Activated T-cell treated with anti-CD3 and anti-CD28 coated beads for 1 hour (primary cell): ENCODE measurements at places on chromosomes 2 and 18.
A peak's percentile ranks its signal among the peaks of the same experiment; 100 is the strongest.

GRCh38 chr2:121480826-121481225 is 49.9 kb upstream of the RNU4ATAC start:
- no peak for DNase-seq

- DNase-seq: no peak
Observed at GRCh38 chr2:234493796-234494195, 3.1 kb downstream of the ARL4C start.

- DNase-seq: no peak
Observed at GRCh38 chr2:141522048-141522447, 608.8 kb downstream of the LRP1B start.

- DNase-seq: no peak
Observed at GRCh38 chr2:48207851-48208250, 301.6 kb upstream of the FBXO11 start.

- no peak for DNase-seq
Observed at GRCh38 chr2:113179446-113180045, 5.8 kb downstream of the PSD4 start.

DNA sequence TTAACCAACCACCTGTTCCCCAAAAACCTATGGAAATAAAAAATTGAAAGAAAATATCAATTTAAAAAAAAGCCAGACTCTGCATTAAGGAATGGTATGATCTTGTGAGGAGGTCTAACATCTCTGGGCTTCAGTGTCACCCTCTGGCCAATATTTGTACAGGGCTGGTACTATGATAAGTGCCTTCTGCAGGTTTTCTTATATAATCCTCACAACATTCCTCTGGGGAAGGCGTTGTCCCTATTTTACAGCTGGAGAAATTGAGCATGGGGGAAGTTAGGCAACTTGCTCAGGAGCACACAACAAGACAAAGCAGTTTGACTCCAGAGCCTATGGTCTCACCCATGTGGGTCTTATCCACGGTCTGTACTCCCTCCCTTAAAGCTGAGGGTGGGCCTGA is 86.0 kb downstream of the ZBTB7C start:
- no peak for DNase-seq

DNA sequence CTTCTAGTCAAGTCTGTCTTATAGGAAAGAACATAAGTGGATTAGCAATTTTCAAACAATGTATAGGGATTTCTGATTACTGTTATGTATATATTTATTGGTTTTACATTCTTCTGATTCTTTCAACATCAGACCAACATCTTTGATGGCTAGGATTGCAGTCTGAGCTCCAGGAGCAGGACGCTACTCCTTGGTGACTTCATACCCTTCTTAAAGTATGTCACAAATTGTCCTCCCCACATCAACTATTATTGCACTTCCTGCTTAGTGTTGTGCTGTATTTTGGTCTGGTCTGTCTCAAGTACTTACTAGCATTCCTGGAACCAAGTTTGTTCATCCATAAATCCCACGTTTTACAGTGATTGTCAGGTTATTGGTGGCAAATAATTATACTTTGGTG is 49.0 kb downstream of the MAP2 start:
- no peak for DNase-seq

- DNase-seq: peak; percentile 54
Observed at GRCh38 chr2:96801005-96801785, 14.9 kb upstream of the CNNM3 start.

- no peak for DNase-seq
Observed at GRCh38 chr2:70557171-70557838, 3.7 kb upstream of the TGFA start.

- no peak for DNase-seq
Observed at GRCh38 chr2:179932786-179933185, 71.4 kb upstream of the ZNF385B start.

DNA sequence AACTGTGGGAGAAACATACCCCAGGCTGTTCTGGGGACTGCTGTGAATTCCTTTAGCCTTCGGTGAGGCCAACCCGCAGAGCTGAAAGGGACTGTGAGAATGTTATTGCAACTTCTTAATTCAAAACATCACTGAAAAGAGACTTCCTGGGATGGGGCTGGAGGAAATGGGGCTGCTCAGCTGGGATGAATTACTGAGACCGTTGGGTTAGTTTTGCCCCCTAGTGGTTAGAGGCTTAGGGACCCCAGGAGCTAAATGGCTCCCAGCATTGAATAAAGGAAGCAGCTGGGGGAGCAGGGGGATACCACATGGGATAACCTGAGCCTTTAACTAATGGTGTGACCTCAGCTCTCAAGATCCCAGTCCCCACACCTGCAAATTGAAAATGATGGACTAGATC is 941.1 kb upstream of the FANCL start:
- no peak for DNase-seq

- DNase-seq: no peak
Observed at GRCh38 chr2:227627769-227628168, 10.5 kb downstream of the SCYGR4 start.

GRCh38 chr2:214775971-214776370 is 33.5 kb downstream of the BARD1 start:
- no peak for DNase-seq

DNA sequence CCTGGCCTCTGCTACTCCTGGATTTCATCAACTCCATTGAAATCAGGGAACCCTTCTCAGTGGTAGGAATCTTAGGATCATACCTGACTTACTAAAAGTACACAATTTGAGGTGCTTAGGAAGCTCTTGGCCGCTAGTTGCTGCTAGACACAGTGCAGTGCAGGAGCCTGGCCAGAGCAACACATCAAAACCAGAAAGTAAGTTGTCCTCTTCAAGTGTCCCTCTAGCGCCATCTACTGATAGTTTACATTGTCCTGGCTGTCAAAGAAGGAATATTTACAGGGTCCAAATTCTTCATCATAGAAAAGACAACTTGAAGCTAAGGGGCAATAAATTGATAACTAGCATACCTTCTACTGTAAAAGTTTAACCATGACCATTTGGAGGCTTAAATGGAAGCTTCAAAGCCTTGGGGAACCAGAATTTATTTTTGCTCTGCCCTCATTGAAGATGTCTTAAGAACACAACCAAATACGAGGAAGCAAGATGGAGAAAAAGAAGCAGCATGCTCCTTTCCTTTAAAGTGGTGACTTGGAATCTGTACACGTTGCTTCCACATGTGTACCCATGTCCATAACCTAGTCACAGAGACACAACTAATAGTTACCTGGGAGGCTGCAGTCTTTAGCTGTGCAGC is 889.1 kb upstream of the GCFC2 start:
- no peak for DNase-seq

- no peak for DNase-seq
Observed at GRCh38 chr2:19876751-19877150, 25.0 kb downstream of the TTC32 start.

GRCh38 chr2:56086336-56086735 is 97.5 kb upstream of the CCDC85A start:
- no peak for DNase-seq

DNA sequence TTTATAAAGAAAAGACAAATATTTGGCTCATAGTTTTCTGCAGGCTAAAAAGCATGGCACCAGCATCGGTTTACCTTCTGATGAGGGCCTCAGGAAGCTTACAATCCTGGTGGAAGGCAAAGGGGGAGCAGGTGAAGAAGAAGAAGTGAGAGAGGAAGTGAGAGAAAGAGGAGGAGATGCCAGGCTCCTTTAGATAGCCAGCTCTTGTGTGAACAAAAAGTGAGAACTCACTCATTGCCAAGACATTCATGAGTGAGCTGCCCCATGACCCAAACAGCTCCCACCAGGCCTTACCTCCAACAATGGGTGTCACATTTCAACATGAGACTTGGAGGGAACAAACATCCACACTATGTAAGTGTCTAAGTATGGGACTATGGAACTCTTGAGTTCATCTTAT is 14.3 kb downstream of the CCDC150 start:
- no peak for DNase-seq

- no peak for DNase-seq
Observed at GRCh38 chr2:141697035-141697434, 433.8 kb downstream of the LRP1B start.

GRCh38 chr2:60317844-60318243 is 235.6 kb downstream of the BCL11A start:
- no peak for DNase-seq

GRCh38 chr2:100482741-100483140 is 12.5 kb downstream of the NMS start:
- DNase-seq: no peak

GRCh38 chr2:42118754-42119569 is 50.2 kb upstream of the EML4 start:
- no peak for DNase-seq

DNA sequence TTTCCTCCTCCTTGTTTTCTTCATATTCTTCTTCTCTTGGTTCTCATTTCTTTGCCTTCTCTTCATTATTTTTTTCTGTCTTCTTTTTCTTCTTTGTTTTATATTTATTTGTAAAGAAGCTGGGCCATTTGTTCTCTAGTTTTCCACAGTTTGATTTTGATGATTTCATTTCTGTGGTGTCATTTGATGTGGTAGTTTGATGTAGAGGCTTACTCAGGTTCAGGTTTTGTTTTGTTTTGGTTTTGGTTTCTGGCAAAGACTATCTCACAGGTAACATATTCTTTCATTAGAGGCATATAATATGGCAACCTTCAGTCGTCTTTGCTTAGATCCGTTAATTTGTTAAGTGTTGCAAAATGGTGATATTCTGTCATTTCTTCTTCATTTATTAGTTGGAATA is 75.3 kb downstream of the BABAM2 start:
- DNase-seq: no peak

- no peak for DNase-seq
Observed at GRCh38 chr18:49207361-49207760, 253.1 kb downstream of the DYM start.

DNA sequence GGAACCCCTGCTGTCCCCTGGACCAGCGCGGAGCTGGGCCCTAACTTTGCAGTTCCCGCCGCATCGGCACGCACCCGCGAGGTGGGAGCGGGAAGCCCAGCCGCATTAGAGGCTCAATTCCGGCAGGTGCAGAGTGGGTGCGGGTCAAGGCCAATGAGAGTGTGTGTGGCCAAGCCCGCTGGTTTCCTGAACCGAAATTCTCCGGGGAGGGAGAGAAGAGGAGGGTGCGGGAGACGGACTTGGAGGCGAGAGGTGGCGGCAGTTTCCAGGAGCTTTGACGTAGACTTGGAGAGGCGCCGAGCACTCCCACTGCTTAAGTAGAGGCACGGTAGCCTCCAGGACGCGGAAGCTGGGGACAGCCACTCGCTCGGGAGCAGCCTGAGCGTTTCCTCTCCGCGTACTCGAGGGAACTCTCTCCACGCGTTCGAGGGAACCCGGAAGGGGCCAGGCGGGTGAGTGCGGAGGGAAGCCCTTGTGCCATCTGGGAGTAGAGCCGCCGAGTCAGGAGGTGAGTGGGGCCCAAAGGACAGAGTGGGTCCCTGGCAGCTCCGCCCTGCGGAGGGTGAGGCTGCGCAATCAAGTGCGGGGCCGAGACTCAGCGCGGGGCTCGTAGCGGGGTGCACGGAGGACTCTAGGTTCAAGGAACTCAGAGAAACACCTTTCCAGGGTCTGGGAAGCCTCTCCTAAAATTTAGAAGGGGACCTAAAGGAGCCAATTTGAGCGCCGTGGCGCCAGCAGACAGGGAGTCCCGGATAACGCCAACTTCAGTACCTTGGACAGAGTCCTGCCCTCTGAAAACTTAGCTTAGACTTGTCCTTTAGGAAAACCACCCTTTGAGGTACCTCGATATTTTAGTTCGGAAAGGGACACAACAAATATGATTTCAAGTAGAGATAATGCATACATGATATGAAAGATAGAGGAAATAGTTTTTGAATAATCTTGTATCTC is at the start of gene FAM237A:
Gene FAM237A (plus strand): TSS at position 413 of the 951 bp plus-strand sequence. CDS start 1,750 bp downstream, outside the sequence.
- DNase-seq: no peak

DNA sequence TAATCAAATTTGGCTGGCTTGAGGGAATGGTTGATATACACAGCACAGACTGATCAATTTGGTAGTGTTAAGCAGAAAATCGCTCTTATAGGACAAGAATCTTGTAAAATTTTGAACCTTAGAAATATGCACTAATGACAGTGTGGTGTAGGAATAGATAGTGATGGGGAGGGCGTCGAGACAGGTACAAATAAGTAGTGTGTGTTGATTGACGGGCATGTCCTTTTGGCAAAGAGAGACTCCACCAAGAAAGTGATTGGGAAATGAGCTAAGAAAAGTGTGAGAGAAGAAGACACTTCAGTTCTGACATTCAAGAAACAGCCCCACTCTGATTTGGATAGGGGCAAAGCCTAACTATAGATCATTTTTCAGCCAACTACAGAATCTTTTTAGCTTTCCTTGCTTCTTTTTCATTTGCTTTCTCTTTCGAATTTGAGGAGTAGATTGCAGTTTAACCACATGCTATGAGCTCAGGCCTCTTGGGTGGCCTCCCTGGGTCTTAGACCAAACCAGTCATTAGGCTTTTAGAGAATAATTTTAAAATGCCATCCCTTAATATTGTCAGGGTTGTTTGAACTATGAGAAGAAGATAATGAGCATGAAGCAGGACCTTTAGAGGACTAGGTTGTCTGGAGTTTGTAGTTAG is 127.1 kb downstream of the CERS6 start:
- DNase-seq: no peak

DNA sequence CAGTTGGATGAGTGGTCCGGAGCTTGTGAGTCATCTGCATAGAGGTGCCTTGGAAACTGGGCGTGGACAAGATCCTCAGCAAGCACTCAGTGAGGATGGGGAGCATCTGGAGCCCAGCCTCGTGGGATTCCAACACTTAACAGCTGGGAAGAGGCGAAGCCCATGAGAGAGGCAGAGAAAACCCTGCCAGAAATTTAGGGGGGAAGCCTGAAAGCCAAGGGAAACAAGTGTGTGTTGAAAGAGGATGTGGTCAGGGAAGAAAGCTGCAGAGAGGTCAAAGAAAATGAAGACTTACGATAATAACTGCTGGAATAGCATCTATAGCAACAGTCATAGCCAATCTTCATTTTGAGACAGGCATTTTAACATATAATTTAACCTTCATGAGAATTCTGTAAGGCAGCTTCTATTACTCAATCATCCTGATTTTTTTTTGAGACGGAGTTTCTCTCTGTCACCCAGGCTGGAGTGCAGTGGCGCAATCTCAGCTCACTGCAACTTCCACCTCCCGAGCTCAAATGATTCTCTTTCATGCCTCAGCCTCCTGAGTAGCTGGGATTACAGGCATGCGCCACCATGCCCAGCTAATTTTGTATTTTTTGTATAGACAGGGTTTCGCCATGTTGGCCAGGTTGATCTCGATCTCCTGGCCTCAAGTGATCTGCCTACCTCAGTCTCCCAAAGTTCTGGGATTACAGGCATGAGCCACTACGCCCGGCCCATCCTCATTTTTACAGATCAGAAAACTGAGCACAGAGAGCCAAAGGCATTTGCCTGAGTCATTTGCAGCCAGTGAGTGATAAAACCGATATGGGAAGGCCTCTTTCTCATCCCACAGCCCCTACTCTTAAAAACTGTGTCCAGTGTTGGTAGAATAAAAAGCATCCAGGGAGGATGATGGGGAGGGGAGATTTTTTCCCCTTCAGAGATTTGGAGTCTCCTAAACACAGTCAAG is 214.4 kb upstream of the EPAS1 start:
- DNase-seq: no peak

GRCh38 chr18:25230658-25231326 is 121.2 kb downstream of the ZNF521 start:
- no peak for DNase-seq

DNA sequence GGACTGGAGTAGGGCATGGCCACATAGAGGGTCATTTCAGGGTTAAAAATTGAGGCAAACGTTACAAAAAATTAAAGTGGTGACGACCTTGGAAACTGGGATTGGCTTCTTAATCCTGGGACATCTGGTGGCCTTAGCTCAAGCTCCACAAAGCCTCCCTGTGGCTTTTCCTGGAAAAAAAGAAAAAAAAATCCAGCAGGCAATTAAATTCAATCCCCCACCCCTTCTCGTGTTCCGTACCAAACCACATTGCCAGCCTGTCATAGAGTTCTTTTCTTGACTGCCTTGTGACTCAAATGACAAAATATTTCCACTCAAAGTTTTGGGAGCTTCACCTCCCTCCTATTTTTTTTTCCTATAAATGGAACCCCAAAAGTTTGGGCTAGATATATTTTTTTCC is 195.6 kb downstream of the HRH4 start:
- no peak for DNase-seq
